Activated T-helper 1 cell treated with anti-CD3 and anti-CD28 coated beads, Interleukin-2, amount 50 U/mL, for 16 hours (primary cell): ENCODE measurements at places on chromosomes 6 and 20.

- no peak for DNase-seq
These were observed 33.3 kb downstream of the SOBP start for GRCh38 chr6:107523054-107523791.

GRCh38 chr20:39822667-39823066 is 860.5 kb downstream of the DHX35 start:
- no peak for DNase-seq

GRCh38 chr6:143934867-143935266 is 70.6 kb downstream of the ZC2HC1B start:
- DNase-seq: no peak

GRCh38 chr6:169263374-169263773 is 9.7 kb upstream of the THBS2 start:
- DNase-seq: no peak

DNA sequence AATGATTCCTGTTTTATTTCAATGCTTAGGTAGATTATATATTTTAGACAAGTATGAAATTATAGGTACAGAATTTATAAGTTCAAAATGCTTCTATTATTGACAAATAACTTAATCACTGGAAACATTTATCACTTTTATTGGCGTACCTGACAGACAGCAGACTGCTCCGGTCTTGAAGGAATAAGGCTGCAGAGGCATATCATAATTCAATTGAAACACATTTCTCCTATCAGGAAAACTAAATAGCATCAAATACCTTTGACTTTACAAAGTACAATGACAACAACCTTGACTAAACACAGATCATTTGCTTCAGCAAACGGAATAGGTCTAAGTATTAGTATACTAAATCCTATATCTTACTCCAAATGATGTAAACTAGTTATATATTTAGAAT is 91.3 kb downstream of the GRIK2 start:
- no peak for DNase-seq

DNA sequence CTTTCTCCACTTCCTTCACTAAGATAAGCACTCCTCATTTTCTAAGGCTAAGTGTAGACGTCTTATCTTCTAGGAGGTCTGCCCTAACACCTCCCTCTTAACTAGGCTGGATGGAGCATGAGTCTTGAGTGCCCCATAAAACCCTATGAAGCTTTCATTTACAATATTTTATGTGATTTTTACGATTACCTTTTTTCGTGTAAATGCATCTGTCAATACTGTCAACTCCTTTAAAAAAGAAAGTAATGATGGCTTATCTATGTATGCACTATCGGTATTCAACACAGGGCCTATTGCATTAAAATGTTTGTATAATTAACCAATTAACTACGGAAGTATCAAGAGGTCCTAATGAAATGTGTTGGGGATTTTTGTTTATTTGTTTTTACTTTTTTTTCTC is 156.0 kb upstream of the FAM83B start:
- no peak for DNase-seq

- no peak for DNase-seq
These were observed 419 bp upstream of the SNHG17 start for GRCh38 chr20:38435555-38435939.

GRCh38 chr6:87897663-87898062 is 150.0 kb upstream of the SPACA1 start:
- no peak for DNase-seq

GRCh38 chr6:6406715-6407070 is 86.2 kb upstream of the F13A1 start:
- DNase-seq: no peak

GRCh38 chr6:41577356-41578216 is 31.4 kb downstream of the FOXP4 start:
- DNase-seq: no peak

- DNase-seq: no peak
These were observed 28.5 kb downstream of the FAM162B start for GRCh38 chr6:116737004-116737403.

DNA sequence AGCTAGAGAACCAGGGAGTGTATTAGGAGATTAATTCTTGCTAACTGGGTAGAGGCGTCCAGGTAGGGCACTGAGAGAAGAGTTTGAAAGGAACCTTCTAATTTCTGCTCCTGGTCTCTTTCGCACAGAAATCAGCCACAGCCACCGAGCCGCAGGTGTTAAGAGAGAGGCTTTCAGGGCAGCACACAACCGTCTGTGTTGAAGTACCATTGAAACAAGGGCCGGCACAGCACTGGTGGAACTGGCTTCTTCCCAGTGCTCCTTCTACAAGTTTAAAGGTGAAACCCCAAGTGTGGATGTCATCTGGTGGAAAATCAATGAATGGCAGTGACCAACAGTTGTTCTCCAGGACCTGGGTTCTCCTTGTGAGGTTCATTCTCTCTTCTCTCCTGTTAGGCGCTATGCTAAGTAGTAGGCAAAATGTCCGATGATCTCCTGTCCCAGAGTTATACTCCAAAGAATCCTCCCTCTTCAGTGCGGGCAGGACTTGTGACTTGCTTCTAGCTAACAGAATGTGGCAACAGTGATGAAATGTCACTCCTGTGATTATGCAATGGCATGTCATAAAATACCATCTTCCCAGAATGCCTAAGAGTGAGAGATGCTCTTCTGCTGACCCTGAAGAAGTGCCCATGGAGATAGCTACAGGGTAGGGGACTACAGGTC is 15.0 kb upstream of the RIN2 start:
- no peak for DNase-seq

DNA sequence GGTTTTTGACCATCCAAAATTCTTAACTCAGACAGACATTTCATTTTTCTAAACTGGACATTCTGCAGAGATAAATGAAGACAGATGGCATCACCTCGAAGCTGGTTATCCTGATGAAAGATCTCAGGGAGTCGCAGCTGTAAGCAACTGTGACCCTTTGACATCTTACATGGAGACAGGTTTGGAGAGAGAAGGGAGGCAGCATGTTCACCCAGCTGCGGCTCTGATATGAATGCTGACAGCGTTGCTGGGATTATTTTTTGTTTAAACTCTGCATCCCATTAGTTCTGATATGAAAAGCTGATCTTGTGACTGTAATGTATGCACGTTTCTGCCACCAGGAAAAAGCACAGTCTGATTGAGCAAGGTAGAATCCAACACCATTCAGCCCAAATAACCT is 89.4 kb downstream of the C6orf118 start:
- no peak for DNase-seq

GRCh38 chr6:153949616-153950015 is 89.4 kb upstream of the OPRM1 start:
- no peak for DNase-seq

DNA sequence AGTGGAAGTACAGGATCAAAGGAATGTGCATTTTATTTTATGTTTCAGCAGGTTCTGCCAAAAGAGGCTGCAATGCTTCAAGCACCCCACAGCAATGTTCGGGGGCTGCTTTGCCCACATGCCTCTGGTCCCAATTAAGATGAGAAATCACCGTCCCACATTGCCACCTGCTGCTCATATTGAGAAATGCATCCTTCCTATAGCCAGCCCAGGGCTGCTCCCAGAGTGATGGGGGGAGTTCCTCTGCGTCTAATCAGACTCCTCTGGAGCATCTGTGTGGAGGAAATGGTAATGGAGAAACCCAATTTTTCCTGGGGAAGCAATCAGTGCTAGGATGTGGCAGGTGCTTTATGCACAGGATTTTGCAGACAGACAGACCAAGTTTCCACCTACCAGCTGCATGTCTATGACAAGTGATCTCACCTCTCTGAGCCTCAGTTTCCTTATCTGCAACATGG is 33.7 kb downstream of the PTGIS start:
- DNase-seq: no peak

DNA sequence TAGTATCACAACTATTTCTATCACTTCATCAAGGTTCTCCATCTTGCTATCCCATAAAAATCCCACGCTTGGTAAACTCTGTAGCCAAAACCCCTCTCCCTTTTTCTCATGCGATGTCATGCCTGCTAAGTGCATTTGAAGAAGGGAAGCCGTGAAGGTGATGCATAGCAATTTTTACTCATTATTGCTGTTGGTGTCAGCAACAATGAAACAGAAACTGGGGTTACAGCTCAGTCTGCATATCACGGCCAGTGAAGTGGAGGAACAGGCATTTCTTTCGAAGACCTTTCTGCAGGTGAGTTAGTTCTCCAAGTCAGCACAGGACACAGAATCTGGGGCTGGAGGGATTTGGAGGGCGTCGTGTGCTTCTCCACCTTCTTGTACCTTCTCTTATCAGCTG is 5.8 kb downstream of the UNC93A start:
- no peak for DNase-seq

GRCh38 chr6:113723182-113723581 is 134.0 kb upstream of the MARCKS start:
- DNase-seq: no peak

DNA sequence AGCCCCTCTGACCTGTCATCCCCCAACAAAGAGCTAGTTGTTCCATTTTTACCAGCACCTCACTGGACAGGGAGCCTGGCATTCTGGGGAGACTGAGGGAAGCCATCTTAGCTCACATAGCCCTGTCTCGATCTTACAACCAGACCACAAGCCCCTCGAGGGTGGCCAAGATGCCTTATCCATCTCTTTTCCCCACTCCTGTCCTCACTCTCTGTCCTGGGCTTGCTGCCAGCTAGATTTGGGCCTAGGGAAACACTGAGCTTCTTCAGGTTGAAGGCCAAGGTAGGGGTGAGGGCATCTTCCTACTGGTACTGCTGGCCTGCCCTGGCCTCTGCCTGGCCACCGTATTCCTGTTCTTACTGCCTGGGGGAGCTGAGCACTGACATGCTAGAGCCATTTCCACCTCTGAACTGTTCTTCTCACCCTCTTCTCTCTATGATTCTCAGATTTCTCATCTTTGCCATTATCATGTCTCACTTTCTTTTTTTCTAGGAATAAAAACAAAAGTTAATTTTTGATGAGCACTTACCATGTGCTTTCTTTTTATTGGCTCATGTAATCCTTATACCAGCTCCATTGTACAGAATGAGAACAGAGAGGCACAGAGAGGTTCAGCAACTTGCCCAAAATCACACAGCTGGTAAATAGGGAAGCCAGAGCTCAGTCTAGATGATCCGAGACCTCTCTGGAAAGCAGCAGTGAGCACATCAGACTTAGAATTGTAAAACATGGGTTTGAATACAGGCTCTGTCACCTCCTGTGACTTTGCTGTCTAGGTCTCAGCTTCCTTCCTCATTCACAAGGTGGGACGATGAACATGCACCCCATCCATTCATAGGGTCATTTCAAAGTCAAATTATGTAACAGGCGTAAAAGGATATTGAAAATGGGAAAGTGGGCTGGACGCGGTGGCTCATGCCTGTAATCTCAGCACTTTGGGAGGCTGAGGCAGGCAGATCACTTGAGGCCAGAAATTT is 28.7 kb downstream of the FGD2 start:
- DNase-seq: no peak

GRCh38 chr20:19601126-19601810 is 156.8 kb upstream of the RIN2 start:
- no peak for DNase-seq

DNA sequence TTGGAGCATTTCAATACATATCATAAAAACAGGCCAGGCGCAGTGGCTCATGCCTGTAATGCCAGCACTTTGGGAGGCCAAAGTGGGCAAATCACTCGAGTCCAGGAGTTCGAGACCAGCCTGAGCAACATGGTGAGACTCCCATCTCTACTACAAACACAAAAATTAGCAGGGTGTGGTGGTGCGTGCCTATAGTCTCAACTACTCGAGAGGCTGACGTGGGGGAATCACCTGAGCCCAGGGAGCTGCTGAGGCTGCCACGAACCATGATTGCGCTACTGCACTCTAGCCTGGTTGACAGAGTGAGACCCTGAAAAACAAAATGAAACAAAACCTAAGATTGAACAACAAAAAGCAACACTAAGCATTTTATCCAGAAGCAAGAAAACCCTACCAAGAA is 47.2 kb downstream of the BACH2 start:
- no peak for DNase-seq

- DNase-seq: no peak
These were observed 14.7 kb downstream of the UBE2V1 start for GRCh38 chr20:50098259-50098658.

- DNase-seq: no peak
These were observed 243.3 kb upstream of the GRIK2 start for GRCh38 chr6:101150226-101150625.

GRCh38 chr6:47235421-47235820 is 74.3 kb downstream of the TNFRSF21 start:
- DNase-seq: no peak

DNA sequence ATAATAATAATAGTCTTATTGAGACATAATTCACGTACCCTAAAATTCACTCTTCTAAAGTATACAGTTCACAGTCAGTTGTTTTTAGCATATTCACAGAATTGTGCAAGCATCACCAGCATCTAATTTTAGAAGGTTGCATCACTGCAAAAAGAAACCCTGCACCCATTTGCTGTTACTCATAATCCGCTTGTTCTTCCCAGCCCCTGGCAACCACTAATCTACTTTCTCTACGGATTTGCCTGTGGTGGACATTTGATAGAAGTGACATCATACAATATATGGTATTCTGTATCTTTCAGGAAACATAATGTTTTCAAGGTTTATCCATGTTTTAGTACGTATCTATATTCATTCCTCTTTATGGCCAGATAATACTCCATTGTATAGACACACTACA is 41.5 kb upstream of the FAM184A start:
- DNase-seq: no peak

- DNase-seq: no peak
These were observed 64.3 kb downstream of the TTI1 start for GRCh38 chr20:37968841-37969401.

DNA sequence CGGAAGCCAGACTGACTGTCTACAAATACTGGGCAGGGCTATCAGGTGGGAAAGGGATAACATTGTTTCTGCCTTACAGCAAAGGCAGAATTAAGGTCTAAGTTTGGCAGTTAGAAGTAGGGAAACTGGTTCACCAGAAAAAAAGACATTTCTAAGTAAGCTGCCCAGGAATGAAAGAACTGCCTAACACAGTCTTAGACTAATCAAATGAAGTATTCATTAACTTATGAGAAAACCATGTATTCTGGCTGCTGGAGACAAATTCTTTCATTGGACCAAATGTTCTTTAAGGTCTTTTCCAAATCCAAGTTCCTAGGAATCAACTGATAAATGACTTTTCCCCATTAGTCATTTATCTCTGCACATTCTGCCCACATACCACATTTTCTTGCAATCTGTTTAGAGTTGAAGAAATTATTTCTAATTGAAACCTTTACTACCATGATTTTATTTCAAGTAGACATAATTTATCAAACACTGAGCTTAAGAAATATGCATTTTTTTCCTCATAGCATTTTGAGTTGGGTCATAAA is 120.3 kb upstream of the OGFRL1 start:
- no peak for DNase-seq

DNA sequence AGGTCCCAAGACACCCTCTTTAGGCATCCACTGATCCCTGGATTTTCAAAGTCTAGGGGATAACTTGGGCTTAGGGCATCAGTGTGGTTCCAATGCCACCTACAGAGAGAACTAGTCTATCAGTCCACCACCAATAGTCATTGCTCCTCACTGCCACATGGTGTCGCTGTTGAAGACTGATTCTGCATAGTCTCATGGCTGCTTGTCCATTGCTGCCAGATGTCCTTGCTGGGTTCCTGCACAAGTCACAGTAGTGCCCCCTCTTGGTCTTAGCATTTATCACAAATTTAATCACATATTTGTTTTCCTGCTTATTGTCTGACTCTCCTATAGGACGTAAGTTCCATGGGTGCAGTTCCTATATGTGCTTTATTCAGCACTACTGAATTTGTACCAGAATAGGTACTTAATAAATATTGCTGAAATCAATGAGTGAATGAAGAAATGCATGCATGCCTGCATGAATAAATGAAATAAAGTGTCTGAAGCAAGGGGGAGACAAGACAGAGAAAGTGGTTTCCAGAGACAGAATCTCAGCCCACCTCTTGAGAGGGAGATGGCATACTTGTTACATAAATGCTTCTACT is 45.9 kb upstream of the RALY start:
- no peak for DNase-seq
